Aorta (tissue), 5 donors: ENCODE measurements at places on chromosomes 2 and 18.

DNA sequence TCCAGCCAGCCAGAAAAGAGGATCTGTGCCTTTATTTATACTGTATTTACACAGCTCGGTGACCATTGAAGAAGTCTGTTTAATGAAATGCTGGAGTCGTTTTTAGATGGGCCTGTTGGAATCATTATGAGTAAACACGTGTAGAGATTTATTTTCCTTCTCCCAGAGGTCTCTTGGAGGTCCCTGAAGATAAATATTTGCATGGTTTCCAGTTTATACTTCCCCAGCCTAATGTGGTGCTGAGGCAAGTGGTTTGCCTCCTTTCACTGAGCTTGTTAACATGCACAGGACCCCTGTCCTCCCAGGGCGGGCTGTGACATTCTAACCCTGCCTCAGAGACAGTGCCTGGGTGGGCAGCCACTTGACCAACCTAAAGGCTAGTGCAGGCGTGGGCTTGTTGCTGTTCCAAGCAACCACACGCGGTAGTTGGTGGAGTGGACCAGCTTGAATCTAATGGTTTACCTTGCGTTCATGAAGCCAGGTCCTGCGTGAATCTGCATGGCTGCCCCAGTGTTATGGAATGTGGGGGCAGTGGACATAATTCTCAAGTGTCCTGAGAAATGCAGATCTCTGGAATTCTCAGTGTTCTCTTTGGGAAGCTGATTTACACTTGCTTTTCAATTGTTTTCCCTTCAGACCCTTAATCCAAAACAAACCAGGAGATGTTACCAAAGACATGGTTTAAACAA, 130.2 kb upstream of the DLX2 start:
- DNase-seq: no peak

DNA sequence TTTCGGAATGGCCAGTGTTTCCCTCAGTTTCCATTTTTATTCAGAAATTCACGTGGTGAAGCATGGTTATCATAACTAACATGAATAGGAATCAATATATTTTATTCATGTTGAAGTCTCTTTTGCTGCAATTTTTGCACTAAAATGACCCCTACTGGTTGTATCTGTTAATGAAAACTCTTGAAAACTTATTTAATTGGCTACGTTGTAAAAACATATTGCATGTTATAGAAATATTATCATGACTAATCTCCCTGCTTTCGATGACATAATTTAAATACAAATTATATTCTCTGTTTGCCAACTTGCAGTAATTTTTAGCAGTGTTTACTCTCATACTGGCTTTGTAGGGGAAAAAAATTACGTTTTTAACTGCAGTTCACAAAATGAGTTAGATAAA, 3.5 kb downstream of the CRIM1 start:
- no peak for DNase-seq

DNA sequence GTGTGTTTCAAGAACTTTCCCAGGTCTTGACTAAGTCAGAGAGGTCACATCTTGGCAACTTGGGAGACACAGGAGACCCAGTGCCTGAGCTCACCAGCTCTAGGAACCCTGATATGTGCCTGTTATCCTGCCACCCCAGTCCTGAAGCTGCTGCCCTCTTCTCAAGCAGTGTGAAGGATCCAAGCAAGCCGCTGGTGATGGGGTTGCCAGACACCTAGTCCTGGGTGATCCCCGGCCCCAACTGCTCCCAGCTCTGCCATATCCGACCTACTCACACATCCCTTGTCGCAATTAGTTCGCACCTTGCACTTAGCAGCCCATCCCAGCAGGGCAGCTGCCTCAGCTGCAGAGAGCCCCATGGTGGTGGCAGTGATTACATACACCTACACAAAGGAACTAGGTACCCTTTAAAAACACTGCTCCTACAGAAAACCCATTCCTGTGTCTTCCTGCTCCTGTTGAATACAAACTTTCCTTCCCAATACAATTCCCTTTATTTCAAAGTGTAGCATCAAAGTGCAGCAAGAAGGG, 247.2 kb upstream of the RAB12 start:
- DNase-seq: no peak

- DNase-seq: no peak
These were observed 9.5 kb upstream of the RNF103 start for GRCh38 chr2:86633155-86633651.

DNA sequence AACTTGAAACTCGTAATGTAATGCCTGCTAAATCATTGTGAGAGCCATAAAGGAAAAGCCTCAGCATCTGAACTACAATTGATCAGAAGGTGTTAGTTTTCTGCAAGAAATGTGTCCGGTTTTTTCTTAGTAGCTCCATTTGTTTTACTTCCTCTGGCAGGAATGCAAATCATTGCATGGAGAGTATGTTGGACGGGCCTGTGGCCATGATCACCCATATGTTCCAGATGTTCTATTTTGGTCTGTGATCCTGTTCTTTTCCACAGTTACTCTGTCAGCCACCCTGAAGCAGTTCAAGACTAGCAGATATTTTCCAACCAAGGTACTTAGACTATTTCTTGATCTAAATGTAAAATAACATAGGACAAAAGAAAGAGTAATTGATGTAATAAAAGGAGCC, 126.6 kb downstream of the DPP4 start:
- no peak for DNase-seq

DNA sequence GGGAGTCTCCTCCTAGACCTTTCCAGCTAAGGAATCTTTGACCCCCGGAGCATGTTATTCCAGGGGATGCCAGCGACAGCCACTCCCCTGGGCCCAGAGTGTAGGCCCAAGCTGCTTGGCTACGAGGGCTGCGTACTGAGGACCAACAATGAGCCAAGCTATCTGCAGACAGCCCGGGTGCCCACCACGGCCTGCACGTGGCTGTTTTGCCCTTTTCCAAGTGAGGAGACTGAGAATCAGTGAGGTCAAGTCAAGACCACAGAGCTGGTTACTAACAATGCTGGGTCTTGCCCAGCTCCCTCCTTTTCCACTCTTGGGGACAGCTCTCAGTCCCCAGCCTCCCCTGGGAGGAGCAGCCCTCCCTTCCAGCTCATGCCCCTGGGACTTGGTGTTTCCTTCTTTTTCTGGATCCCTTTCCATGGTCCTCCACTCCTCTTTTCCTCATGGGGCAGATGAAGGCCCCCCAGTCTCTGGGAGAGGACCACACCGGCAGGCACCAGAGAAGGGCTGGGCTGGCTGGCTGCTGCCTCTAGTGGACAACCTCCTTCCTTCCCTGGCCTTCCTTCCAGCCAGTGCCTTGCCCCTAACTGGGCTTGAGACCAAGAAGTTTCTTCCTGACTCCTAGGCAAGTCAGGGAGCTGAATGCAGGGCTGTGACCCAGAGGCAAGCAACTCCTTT, 550 bp upstream of the MALL start:
- DNase-seq: peak; percentile 79

DNA sequence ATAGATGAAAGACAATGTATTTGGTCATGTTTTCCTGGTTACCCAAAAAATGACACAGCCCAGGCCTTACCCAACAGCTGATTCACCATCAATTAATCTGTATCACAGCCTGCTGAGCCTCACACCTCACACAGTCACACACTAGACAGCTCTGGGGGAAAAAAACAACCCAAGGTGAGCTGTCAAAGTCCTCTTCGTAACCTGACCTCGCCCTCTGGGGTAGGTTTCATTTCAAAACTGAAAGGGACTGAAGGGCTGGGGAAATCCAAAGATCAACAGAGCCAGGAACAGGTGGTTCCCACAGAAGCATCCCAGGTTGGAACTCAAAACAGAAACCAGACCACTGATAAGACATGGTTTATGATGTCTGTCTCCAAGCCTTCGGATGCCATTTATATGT, 18.2 kb upstream of the PCBP1 start:
- DNase-seq: no peak

DNA sequence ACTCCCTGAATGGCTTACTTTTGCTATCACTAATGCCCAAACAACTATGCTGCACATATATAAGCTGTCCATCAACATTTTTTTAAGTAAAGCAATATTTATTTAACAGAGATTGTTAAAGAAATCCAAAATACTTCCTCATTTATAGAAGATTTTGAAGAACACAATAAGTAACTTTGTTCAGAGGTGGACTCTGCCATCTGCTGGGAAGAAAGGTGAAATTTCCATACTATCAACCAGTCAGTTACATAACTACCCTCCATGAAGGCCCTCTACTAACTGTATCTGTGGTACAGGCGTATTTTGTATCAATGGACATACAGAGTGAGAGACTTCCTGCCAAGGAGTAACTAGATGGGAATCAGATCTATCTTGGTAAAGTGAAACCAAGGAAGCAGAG, 106.0 kb downstream of the DTNB start:
- DNase-seq: no peak

DNA sequence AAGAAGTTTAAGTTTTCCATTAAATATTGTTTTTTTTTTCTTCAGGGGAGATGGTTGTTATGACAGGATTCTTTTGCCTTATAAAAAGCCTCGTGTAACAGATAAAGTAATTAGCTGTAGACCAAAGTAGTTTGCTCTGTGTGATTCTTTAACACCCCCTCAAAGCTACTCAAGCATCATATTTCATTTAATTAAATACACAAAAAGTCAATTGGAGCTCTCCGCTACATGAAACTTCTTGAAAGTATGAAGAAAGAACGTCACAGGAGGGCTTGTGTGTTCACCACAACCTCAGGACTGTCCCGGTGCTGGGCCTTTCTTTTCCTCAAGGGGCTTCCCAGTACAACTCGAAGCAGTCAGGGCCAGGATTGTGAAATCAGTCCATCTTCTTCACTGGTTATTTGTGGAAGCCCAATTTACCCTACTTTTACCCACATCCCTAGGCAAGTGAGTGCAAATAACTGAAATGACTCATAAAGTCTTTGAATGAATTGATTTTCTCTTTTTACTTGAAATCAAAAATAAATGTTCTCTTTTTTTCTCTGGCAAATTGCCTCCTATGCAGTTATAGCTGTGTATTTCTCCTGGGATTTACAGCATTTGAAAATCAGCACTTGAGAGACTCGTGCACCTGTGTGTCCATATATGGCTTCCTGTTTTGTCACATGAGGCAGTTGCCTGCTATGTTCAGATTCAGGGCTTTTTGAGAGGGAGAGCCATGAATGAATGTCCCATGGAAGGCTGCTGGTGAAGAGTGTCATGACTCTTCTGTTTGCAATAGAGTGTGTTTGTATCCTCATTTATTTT, 48.6 kb downstream of the LINC00305 start:
- DNase-seq: no peak

- DNase-seq: no peak
These were observed 474.8 kb downstream of the METTL4 start for GRCh38 chr18:2096551-2096950.

DNA sequence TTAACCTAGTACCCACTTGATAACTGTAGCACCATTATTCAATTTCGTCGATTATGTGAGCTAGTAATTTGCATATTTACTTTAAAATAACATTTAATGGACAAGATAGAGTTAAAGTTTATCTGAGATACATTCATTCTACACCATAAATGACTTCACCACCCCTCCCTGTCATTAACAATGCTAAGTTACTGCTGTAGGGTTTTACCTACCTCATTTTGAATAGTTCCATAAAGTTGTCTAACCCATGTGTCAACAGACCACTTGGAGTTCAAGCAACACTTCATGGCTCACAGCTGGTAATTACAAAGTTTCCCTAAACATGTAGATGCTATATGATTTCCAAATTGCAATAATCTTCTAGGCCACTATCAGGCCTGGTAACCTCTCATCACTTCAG, 127.4 kb upstream of the CYP26B1 start:
- DNase-seq: no peak

GRCh38 chr2:232126301-232127099, 165.0 kb downstream of the DIS3L2 start:
- no peak for DNase-seq

DNA sequence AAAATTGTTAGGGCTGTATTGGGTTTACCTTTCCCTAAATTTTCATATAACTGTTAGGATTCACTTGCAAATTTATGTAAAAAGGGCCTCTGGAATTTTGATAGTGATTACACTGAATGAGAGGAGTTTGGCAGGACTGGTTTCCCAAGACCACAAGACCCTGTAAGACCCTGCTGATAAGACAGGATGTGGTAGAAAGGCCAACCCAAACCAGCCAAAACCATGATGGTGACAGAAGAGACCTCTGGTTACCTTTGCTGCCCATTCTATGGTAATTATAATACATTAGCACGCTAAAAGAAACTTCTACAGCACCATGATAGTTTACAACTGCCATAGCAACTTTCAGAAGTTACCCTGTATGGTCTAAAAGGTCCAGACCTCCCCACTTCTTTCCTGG, 8.3 kb upstream of the CASP10 start:
- no peak for DNase-seq

DNA sequence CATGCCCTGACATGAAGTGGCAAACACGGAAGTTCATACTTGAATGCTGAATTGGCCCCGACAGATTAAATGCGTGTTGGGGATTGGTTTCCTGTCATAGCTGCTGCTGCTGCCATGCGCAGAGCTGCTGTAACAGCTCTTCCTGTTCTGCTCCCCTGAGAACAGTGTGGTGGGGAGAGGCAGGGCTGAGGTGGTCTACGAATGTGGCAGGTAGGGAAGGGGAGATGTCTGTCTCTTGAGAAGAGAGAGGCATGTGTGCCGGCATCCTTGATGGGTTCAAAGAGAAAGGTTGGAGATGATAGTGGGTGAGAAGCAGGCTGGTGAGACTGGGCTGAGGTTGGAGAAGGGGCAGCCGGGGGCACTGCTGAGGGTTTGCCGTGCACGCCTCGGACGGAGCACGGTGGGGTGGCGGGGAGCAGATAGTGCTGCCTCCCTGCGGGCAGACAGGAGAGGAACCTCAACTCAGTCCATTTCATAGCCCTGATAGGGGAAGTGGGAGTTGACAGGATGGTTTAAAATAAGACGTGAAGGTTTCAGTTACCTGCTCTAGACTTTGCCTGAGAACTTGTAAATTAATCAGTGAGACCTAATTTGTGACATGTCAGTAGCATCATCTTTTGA, 46.1 kb downstream of the TMEM185B start:
- peak; percentile 64 for DNase-seq

GRCh38 chr2:46188041-46188716, 109.0 kb upstream of the EPAS1 start:
- DNase-seq: no peak

DNA sequence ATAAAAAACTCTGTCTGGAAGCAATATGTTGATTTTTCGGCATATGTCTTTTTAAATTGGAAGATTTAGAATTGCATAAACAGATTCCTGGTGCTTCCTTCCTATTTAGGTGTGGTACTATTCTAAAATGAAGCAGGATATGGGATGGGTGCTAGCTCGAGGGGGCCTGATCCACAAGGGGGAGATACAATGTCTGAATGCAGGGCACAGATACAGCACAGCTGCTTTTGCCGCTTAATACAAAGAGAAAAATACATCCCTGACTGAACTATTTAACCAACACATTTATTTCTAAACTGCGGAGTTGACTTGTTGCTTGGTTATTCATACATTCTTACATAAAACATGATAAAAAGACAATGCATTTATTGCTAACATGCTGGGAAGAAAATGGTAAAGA, 169.1 kb downstream of the TMEFF2 start:
- DNase-seq: no peak

- no peak for DNase-seq
These were observed 113.5 kb downstream of the RBMS1 start for GRCh38 chr2:160380000-160380570.

DNA sequence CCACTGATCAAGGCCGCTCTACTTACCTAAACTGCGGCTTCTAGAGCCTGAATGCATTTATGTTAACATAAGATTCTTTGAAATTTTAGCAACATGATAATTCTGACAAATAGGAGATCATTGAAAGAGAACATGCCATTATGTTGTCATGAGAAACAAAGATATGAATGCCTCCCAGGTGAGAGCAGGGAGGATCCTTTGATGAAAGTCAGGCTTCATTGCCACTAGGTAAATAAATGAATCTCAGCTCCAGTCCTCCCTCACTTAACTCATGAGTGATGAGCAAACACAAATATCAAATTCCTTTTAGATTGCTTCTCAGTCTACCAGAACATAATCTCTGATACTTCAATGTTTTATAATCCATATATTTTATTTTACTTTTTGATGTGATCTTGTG, 463.2 kb upstream of the CDH7 start:
- DNase-seq: no peak
